ENCODE measurements at places on chromosomes 1 and 21.

DNA sequence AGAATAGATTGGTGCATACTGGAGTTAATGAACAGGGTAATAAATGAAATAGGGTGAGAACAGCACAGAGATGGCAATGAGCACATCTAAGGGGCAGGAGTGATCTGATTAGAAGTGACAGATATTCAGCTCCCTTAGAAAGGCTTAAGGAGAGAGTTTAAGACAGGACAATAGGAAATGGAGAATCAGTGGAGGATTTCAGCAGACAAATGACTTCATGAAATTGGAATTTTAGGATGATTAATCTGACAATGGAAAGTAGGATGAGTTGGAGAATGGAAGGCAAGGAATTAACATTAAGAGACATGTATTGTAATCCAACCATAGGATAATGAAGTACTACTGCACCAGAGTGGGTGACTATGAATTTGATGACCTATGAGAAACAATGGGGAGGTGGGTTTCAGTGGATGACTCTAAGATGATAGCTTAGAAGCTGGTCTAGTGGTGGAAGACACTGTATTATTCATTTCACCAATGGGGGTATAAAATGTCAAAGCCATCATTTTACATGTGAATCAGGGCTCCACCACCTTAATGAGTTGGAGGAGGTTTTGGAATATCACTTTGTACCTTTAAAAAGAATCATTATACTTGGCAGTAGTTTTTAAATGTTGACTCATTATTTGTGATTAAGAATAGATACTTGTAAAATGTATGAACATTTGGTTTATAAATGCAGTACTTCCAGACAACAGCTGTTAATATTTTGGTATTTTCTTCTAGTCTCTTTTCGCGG lies 139.1 kb downstream of the PLA2G4A start:
- DNase-seq = no peak

- no peak for DNase-seq
Observed at GRCh38 chr21:44093761-44094160, 13.4 kb upstream of the PWP2 start.

- no peak for DNase-seq
Observed at GRCh38 chr1:203026666-203027663, 674 bp downstream of the PPFIA4 start.

DNA sequence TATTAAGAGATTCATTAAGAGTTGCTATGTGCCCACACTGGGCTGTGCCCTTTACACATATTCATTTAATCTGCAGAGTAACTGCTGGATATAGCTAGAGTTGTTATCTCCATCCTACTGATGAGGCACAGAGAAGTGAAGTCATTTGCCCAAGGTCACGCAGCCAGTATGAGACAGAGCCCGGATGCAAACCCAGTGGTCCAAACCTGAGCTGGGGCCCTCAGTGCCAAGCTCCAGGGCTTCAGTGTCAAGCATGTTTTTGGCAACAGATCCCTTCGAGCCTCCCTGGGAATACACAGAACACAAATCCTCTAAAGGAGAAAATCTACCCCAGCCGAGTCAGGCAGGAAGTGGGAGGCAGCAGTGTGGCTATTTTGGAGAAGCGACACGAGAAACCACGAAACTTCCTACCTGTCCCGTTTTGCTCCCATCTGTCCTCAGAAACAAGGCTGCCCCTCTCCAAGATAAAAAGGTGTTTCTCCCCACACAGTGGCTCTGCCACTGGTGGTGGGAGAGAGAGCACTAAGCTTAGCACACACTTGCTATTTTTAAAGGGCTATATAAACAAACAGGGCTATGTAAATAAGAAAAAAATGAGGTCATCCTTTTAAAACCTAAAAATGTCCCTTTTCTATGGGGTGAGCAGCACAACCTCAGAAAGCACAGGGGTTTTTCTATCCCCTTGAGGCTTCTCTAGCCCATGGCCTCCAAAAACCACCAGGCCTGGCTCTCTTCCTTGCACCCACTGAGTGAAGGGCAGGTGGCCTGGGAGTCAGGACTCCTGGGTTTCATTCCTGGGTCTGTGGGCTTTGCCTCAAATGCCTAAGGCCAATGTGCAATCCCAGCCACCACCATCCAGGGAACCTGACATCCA lies 138.6 kb upstream of the EDN2 start:
- no peak for DNase-seq

GRCh38 chr21:46457801-46458314 lies 833 bp upstream of the DIP2A start:
- DNase-seq = peak; percentile 45

GRCh38 chr21:42463861-42464515 lies 32.0 kb downstream of the RSPH1 start:
- no peak for DNase-seq

DNA sequence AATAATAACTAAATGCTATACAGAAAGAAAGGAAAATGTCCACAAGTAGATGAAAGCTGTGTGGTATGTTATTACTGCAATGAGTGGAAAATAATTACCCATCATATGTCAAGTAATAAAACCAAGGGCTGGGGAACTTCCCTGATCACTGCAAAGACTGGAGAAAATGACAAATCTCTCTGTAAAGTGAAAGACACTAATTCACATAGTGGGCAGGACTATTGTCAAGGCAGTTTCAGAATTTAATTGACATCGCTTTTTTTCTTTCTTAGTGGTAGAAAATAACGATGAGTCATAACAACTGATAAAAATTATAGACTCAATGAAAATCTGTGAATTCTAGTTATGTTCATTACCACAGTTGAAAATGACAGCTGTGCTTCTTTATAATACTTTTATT lies 153.7 kb upstream of the ST6GALNAC5 start:
- no peak for DNase-seq

GRCh38 chr1:28193701-28194161 lies 17.2 kb upstream of the PTAFR start:
- no peak for DNase-seq

DNA sequence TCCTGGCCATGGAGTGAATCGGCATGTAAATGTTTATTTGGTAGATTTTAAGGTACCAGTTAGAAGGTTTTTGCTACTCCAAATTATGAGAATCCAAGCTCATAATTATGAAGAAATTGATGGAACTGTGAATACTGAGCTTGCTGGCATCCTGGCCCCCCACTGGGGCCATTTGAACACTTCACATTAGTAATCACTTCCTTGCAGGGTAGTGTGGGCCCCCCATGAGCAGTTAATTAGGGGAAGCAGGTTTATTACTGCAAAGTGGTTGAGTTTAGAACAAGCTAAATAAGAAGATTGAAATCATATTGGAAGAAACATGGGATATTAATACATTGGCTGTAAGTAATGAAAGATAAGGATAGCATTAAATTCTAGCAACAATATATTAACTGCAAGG lies 86.7 kb downstream of the S1PR1 start:
- no peak for DNase-seq

DNA sequence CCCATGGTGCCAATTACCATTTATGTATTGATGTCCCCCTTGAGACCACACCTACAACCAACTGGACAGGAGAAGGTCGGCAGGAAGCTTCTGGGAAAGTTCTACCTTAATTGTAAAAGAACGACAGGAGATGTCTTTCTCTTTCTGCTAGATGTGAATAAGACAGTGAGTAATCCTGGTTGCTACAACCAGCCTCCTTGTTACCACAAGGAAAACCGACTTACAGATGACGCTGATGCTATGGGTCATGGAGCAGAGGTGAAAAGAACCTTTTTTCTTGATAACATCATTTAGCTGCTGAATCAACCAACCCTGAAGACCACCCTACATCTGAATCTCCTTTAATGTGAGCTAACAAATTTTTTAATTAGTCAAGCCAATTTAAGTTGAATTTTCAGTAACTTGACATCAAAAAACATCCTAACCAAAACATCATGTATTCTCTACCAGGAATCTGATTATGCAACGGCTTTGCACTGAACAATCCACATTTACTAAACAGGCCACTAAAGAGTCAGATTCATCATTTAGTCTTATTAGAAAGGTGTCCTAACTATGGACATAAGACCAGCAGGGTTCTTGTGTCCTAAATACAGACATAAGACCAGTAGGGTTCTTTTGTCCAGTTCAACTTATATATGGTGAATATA lies 23.0 kb downstream of the RGS2 start:
- DNase-seq = no peak

GRCh38 chr1:41494351-41495209 lies 10.1 kb upstream of the EDN2 start:
- DNase-seq = no peak

DNA sequence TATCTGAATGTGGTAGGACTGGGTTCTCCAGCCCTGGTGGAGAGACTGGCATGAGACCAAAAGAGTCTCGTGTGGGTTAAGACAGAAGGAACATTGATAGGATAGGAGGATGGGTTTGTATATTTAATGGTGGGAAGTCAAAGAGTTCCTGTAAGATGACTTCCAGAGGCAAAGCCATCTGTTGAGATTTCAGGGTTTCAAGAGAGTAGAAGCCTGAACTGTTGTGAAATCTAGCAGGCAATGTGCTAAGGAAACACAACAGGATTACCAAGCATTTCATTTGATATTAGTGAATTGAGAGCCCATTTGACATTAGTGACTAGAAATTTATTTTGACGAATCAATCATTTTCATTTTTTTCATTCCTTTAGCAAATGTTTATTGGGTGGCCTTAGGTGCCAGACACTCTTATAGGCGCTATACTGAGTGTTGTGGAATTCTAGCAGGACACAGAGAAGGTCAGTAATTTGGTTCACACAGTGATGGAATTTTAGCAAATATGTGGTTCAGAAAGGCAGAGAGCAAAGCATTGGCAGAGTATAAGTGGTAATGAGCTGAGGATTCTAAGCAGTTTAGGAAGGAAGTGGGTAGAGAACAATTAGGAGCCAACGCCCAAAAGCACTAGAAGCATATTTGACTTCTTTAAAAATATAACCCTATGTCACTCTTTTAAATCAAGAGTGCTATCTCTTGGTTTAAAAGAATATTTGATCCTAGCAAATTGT lies 149.3 kb downstream of the AK5 start:
- DNase-seq = no peak

DNA sequence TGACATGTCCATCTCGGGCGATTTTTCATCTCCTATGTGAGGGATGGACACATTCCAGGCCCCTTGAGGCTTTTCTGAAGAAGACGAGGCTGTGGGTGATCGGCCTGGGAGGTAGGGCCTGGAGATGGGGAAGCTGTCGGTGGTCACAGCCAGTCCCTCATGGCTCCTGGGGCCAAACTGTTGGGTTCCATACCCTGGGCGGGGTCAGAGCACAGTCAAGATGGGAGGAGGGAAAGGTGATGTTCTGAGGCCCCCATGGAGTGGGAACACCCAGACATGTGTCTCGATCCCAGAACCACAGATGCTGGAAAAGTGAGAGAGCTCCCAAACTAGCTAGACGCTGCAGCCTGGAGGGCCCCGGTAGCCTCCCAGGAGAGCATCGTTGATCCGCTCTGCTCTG lies 157.5 kb upstream of the C1orf174 start:
- no peak for DNase-seq

Measured in ovary (tissue), 10 donors.